ENCODE measurements at places on chromosomes 2 and 18.

DNA sequence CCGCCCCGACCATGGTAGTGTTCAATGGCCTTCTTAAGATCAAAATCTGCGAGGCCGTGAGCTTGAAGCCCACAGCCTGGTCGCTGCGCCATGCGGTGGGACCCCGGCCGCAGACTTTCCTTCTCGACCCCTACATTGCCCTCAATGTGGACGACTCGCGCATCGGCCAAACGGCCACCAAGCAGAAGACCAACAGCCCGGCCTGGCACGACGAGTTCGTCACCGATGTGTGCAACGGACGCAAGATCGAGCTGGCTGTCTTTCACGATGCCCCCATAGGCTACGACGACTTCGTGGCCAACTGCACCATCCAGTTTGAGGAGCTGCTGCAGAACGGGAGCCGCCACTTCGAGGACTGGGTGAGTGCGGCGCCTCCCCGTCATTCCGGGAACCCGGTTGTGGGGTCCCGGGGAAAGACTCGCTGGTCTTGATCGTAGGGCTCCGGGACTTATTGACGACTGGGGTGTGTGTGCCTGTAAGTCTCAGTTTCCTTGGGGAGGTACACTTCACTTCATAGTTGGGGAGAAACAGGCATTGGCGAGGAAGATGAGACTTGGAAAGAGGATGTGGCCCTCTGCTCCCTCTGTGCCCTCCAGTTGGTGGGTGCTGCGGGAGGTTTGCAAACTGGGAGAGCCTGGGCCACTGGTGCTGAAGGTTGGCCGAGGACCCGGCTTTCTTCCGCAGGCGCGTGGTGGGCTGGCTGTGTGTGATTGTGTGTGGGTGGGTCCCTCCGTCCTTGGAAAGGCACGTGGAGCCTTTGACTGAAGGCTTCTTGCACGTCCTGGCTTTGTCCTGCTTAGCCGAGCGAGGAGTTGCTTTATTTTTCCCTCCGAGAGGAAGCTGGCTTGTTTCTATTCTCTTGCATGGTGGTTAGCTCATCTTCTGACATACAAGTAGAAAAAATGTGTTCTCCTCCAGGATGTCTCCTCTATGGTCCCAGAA, 886 bp downstream of the PRKCE start:
- DNase-seq, result no peak

DNA sequence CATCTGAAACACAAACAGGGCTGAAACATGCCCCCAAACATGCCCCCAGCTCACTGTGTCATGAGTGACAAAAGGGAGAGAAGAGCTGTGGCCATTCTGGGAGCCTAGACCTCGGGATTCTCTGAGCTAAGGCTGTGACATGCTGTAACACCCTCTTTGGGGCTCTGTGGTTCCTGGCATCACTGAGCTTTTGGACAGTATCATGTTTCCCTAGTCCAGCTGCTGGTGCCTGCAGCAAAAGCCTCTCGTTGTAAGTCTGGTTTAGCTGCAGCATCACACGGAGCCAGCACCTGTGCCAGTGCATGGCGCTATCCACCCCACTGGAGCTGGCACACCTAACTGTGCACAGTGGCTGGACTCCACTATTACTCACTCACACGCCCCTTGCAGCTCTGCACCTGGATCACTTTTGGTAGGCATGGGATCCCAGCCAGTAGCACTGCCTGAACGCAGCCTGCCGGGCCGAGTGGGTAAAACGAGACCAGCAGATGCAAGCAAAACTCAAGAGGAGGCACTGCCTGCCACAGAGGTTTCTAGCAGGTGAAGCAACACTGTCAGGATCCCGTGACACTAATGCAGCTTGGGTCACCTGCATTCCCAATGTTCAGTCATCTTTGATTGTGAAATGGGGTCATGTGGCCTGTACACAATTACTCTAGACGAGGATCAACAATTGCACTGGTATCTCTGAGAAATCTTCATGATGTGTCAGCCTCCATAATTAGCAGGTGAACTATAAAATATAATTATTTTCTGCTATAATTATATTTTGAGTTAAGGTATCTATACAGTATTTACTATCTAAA, 547.2 kb downstream of the ZNF804A start:
- no peak for DNase-seq

DNA sequence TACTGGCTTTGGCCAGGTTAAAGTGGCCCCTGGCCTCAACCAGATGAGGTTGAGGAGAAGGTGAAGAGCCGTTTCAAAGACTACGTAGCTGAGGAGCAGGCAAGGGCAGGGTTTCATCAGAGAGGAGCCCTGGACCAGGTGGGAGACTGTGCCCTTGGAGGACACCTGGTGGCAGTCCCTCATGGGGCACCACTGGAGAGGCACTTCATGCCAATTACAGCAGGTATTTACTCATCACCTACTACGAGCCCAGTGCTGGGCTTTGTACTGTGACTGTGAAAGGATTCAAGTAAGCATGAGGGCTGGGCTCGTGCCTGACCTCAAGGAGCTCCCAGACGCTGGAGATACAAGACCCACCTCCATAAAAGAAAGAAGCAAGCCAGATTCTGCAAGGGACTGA, 37.6 kb downstream of the SMAD7 start:
- no peak for DNase-seq

DNA sequence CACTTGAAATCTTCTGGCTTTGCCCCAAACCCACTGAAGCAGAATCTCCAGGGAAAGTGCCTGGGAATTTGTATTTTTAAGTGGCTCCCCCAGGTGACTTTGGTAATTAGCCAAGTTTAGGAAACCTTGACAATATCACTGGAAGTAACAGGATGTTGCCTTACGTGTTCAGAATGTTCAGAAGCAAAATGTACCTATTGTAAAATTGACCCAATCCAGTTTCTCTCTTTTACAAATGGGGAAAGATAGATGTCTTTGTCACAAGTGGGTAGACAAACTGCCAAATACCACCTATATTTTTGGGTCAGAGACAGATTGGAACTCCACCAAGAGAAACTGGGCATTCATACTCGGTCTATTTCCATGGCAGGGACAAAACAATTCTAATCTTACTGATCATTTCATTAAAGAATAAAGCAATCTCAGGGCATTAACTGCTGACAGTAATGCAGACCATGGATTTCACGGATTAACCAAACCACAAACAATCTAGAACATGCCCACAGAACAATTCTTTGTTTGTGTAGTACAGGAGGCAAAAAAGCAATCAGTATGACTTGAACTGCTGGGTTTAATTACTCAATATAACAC, 255.8 kb downstream of the ERBB4 start:
- no peak for DNase-seq

DNA sequence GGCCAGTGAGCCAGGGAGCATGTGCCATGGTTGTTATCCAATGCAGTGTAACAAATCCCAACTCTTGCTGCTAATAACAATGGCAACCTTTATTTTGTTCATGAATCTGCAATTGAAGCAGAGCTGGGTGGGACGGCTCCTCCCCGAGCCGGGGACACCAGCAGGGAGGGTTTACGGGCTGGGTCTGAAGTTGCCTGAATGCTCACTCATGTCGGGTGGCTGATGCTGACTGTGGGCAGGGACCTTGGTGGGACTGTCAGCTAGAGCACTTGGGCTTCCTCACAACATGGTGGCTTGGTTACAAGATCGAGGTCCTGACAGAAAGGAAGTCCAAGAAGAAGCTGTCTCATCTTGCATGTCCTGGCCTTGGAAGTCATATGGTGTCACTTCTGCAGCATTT, 264.5 kb downstream of the NDUFA10 start:
- DNase-seq, result no peak

DNA sequence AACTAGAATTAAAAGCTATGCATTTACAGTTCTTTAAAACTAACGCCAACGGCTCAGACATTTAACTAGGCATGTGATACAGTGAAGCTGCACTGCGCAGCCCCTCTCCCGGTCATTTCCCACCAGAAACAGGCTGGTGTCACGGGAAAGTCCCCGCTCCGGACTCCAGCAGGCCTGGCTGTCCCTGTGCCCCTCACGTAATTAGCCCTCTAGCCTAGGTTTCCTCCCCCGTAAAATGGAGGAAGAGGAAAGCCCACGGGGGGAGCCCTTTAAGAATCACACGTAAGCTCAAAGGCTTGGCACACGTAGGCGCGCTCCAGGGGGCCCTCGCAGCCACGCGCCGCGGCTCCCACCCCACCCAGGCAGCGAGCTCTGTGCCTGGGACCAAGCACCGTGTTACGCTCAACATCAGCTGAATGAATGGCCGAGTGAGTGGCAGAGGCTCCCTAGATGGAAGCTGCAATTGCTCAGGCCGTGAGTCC, 48.0 kb downstream of the KCNIP3 start:
- DNase-seq, result no peak

- DNase-seq, result no peak
These were observed 1.4 kb upstream of the GAD1 start for GRCh38 chr2:170815311-170815710.

GRCh38 chr2:62199392-62200125, 3.6 kb downstream of the B3GNT2 start:
- DNase-seq, result no peak

GRCh38 chr2:46378616-46379015, 81.4 kb downstream of the EPAS1 start:
- no peak for DNase-seq

- DNase-seq, result no peak
These were observed 37.7 kb upstream of the TBC1D8 start for GRCh38 chr2:101188683-101189405.

DNA sequence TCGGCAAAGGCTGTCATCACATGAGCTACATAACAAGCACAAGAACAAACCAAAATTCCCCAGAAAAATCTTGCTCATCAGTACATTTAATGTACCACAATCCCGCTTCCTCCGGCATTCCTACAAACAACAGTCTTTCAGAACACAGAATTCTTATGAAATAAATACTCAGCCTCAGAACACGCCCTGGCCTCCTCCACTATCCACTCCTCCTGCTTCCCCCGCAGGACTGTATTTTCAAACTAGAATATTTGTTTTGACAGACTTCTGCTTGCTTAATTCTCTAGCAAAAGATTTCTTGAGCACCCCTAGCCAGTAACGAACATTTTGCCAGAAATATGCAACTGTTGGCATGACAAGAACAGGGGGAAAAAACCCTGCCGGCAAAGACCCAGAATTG, 131.2 kb downstream of the THADA start:
- no peak for DNase-seq

DNA sequence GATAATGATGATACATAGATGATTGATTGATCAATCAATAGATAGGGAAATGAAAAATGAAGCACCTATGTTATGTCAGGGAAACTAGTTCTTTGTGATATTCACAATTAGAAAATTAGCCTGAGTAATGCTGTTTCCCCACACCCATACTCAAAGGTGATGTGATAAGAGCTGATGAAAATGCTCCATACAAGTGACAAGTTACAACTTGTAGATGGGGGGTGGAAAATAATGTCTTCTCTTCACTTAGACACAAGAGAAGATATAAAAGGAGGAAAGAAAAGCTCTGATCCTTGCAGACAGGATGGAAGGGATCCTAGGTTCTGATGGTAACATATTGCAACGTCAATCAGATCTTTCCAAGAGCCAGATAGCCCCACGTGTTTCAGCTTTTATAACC, 365.9 kb downstream of the AKAIN1 start:
- DNase-seq, result no peak

DNA sequence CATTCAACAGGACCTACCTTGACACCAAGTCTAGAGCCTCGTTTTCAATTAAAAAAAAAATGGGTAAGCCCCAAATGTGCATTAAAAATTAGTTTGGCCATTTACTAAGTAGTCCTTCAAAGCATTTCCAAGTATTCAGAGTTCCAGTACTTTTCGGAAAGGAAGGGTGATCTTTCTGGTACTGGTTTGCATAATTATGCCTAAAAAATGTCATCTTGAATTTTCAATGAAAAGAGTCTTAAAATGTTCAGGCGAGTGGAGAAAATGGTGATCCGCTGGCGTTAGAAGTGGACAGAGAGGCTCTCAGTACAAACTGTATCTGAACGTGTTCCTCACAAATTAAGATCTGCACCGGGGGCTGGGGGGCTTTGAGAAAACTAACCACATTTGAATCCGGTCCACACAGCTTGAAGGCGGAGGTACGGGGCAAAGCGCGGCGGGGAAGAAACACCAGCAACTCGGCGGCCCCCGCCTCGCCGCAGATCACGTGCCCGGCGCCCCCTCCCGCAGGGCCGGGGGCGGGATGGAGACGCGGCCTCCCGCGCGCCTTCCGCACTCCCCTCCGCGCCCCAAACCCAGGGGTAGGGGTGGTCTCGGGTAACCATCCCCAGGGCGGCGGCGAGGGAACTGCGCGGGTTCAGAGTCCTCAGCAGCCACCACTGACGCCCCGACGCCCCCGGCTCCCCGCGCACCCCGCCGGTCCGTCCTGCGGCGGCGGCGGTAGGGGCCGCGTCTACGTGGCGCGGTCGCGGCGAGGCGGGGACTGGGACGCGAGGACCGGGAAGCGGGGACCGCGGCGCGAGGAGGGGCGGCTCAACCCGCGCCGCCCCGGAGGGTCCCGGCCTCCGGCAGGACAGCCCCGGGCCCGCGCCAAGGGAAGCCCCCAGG, 564 bp downstream of the LPIN2 start:
- DNase-seq, result no peak

DNA sequence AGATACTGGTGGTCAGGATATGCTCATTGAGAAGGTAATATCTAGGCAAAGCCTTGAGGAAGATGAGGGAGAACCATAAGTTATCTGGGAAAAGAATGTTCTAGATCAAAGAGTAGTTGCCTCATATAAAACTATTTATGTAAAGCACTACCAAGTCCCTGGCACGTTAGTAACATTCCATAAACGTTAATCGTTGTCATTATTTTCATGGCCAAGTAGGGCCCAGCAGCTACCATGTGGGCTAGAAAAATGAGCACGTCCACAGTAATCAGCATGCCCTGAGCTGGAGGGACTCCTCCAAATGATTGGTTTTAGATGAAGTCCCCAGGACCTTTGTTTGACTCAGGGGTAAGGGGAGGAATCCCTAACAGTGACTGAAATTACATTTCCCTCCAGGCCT, 32.7 kb upstream of the AFTPH start:
- no peak for DNase-seq

GRCh38 chr2:134411279-134411827, 157.5 kb downstream of the MGAT5 start:
- no peak for DNase-seq

- DNase-seq, result no peak
These were observed 535.2 kb downstream of the METTL4 start for GRCh38 chr18:2036086-2036485.

DNA sequence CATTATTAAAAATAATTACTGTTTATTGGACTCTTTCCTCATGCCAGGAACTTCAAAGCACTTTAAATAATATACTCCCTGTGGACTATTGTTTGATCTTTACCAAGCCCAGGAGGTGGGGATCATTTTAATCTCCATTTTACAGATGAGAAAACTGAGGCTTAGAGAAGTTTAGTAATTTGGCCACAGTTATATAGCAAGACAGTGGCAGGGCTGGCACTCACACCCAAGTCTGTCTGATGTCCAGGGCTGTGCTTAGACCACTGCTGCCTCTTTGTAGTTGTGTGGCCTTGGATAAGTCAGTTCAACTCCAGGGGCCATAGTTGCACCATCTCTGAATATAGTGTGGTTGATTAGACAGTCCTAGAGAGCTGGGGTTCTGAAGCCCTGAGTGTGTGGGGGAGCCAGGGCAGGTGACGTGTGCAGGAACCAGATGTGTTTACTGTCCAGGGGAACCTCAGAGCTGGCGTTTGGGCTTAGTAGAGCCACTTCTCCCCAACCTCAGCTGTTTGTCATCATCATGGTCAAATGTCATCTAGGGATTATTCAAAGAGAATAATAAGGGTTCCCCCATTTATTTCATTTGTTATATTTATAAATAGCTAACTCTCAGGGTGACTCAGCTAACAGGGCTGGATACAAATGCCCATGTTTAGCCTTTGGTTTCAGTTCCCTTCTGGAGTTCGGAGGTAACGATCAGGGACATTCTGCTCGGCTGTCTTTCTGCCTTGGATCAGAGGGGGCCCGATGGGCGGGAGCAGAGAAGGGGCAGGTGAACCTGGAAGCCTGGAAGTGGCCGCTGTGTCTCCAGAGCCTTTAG, 68.0 kb downstream of the BOLA3 start:
- no peak for DNase-seq

- DNase-seq, result no peak
These were observed 72.4 kb downstream of the CTIF start for GRCh38 chr18:48611203-48611602.

Data from esophagus squamous epithelium (tissue), 5 donors.